ENCODE measurements at places on chromosomes 4 and X.

- no peak for DNase-seq
These were observed at the start of gene TSC22D3 for GRCh38 chrX:107775734-107776511. TSC22D3 (minus strand) TSS chrX:107775787; CDS start chrX:107775419, 368 bp downstream.

DNA sequence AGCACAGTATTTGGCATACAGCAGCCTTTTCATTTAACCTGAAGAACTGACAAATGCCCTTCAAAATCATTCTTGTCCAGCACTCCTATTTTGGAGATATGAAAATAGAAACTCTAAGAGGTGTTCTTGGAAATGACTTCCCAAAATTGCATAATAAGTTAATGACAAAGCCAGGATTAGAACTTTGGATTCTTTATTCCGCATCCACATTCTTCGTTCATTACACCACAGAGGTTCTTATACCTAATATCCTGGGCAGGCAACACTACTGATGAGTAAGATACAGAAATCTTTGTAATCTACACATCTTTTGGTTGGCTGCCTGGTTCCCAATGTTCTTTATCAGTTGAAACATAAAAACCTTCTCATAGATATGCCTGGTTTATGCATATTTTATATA lies 5.9 kb downstream of the COL25A1 start:
- DNase-seq: no peak

DNA sequence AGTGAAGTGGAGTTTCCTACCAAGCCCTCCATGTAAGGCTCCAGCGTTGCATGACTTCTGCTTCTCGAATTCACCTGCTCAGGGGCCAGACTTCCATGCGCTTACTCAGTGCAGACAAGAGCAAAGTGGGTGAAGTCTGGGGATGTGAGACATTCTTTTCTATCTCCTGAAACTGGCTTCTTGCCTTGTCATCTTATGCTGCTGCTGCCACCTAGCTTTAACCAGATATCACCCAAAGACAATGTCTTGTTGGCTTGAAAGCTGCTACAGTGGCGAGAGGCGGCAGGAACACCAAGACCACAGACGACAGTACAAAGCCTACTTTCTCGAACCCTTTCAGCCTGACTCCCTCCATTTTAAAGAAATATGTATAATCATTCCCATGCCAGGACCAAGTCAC lies 103.6 kb upstream of the ADGRG2 start:
- DNase-seq: no peak

- peak; percentile 62 for DNase-seq
These were observed at the start of gene SUV39H1 for GRCh38 chrX:48696301-48696908. SUV39H1 (plus strand) TSS chrX:48696734; CDS start chrX:48696785, 51 bp downstream.

GRCh38 chr4:70855464-70855863 lies 15.8 kb upstream of the GRSF1 start:
- DNase-seq: no peak
